ENCODE measurements at places on chromosomes 1 and 21. TPM values are rescaled to one million over a fixed set of nuclear protein-coding genes. Genes with fewer than 3 reads are reported as not detected.

DNA sequence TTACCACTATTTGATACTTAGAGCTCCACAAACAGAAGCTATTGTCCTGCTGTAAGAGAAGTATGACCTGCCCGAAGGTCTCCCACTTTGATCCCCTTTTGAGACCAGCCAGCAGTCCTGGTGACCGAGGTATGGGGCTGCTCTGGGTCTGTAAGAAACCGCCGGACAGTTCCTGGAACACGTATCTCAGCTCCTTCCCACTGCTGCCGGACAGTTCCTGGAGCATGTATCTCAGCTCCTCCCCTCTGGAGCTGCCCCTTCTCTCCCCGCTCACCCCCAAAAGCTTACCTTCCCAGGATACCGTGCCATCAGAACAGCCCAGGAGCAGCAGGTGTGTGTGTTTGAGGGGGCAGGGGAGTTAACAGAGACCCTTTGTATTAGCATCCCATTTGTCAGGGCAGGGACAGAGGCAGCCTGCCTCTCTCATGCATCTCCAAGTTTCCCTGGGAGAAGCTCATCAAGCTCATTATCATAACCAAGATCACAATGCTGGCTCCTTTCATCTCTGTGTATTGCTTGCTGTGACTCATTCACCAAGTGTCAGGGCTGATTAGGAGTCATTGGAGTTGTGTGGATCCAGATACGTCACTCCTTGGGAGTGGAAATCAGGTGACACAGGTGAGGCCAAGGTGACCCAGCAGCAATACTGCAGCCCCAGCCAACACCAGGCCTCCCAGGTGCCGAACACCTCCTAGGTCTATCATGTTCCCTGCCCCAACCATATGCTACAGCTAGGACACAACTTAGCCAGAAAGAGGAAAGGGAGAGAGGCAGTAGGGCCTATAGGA, 25.3 kb downstream of the OPTC start:
- H3K27ac ChIP-seq = no peak overlapping the region
- H3K36me3 ChIP-seq = no peaks in the 10 kb centered on the region
- no peak overlapping the region for H3K4me3 ChIP-seq
- DNase-seq = no peak
- peaks cover 3% of the 10 kb centered on the region for H3K27me3 ChIP-seq

- peaks cover 6% of the 10 kb centered on the region for H3K27me3 ChIP-seq
- DNase-seq = no peak
- H3K4me1 ChIP-seq = peaks cover 47% of the 10 kb centered on the region
- no peaks in the 10 kb centered on the region for H3K36me3 ChIP-seq
- peak overlapping the region; percentile 97 for H3K27ac ChIP-seq
Measured at GRCh38 chr1:2135941-2136340, 58.6 kb downstream of the FAAP20 start.

Gene UBASH3A
- 0.04 TPM for total RNA-seq

DNA sequence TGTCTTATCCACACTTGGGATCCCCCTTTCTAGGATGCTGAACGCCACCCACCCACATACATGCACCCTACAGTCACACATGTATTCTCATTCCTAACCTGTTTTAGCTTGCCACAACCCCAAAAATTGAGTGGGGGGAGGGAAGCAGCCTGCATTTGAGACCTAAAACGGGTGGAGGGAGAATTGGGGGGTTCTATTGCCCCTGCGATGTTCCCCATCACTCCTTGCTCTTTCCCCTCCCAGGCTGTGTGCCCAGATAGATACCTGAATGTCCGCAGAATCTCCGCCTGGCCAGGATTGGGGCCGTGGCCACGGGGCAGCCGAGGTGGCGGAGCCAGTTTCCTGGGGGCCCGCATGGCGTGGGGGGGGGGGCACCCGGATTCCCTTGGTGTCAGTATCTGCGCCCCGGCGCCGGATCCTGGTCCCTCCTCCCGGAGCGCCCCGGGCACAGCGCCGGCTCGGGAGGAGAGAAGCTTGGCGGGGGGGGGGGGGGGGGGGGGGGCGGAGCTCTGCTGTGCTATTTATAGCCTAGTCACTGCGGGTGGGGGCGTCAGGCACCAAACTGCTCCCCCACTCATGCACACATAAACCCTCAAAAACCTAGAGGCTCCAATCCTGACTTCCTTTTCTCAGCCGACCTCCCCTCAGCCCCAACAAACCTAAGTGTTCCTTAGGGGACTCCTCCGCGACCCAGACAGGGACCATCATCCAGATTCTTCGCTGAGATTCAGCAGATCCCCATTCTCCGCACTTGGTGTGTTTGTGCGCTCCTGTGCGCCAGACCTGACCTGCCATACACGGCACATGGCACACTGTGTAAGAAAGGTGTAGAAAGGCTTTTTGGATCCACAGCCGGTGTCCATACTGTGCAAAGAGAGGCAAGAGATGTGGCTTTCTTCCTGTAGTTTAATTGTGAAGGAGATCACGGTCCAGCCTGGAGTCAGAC, 1.9 kb downstream of the ANKRD34A start:
- H3K4me1 ChIP-seq = peaks cover 46% of the 10 kb centered on the region
- H3K27ac ChIP-seq = peak overlapping the region; percentile 91
- H3K27me3 ChIP-seq = peaks cover 8% of the 10 kb centered on the region
- H3K4me3 ChIP-seq = peak overlapping the region; percentile 69
- no peaks in the 10 kb centered on the region for H3K36me3 ChIP-seq
- peak; percentile 61 for DNase-seq

Gene FAM72D
- total RNA-seq = 0.71 TPM

Gene HSD11B1
- 0.18 TPM for total RNA-seq

Gene TMCC2
- total RNA-seq = 6.1 TPM

DNA sequence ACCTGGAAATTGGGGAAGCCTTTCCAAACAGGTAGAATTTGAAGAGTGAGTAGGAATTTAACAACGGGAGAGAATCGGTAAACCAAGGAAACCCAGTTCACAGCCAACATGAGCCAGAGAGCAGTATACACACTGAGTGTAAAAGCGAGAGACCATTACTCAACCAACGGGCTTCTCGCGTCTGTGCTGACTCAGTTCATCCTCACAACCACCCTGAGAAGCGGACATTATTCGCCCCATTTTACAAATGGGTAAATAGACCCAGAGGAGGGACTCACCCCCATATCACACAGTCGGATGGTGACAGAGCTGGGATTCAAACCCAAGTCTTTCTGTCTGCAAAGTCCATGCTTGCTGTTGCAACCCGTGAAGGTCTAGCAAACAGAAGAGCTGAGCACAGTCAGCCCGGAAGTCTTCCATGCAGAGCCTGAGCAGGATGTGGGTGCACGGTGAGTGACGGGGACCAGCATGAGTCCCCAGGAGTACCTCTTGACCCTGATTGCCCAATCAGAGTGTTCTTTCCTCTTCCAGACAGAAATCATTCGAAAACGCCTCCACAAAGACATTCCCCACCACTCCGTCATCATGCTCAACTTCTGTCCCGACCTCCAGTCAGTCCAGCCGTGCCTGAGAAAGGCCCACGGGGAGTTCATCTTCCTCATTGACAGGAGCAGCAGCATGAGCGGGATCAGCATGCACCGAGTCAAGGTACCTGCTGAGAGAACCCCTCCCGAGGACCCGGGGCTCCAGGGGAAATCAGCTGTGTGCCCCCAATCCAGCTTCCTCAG, 32.3 kb downstream of the VWA5B1 start:
- H3K27ac ChIP-seq = no peak overlapping the region
- H3K36me3 ChIP-seq = no peaks in the 10 kb centered on the region
- H3K4me3 ChIP-seq = no peak overlapping the region
- no peak for DNase-seq
- peaks cover 10% of the 10 kb centered on the region for H3K27me3 ChIP-seq
- H3K4me1 ChIP-seq = peaks cover 56% of the 10 kb centered on the region

- H3K27me3 ChIP-seq = no peaks in the 10 kb centered on the region
- peaks cover 27% of the 10 kb centered on the region for H3K36me3 ChIP-seq
- H3K4me3 ChIP-seq = peak overlapping the region; percentile 69
- H3K27ac ChIP-seq = peak overlapping the region; percentile 77
Measured at GRCh38 chr21:46325073-46325912, 1.3 kb downstream of the PCNT start.

Gene AMY1C
- total RNA-seq = not detected

Gene VANGL2
- total RNA-seq = 2.3 TPM
